ENCODE measurements at places on chromosomes 13 and 19. TPM values are rescaled to one million over a fixed set of nuclear protein-coding genes. Genes with fewer than 3 reads are reported as not detected.

CATSPERD gene
- not detected for total RNA-seq

NCAN gene
- 0.36 TPM for total RNA-seq

ZNF415 gene
- total RNA-seq = 18.1 TPM

DNA sequence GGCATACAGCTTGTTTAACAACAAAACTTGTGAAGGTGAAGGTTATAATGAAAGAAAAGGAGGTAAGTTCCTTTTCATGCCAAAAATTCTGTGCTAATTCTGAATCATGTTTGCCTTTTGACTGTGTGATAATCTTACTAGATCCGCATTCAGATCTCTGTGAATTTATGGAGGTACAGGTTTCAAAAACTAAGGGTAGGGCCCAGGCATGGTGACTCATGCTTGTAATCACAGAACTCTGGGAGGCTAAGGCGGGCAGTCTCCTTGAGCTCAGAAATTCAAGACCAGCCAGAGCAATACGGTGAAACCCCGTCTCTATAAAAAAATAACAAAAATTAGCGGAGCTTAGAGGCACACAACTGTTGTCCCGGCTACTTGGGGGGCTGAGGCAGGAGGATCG is 45.9 kb downstream of the PCDH9 start:
- H3K4me1 ChIP-seq = peaks cover 2% of the 10 kb centered on the region
- H3K27ac ChIP-seq = no peak overlapping the region
- H3K27me3 ChIP-seq = no peaks in the 10 kb centered on the region

GRCh38 chr13:59891053-59891452 is 272.7 kb downstream of the DIAPH3 start:
- no peaks in the 10 kb centered on the region for H3K27me3 ChIP-seq
- no peaks in the 10 kb centered on the region for H3K36me3 ChIP-seq
- no peak for DNase-seq
- no peak overlapping the region for H3K4me3 ChIP-seq

GRCh38 chr19:17812099-17812498 is 9.2 kb downstream of the INSL3 start:
- no peaks in the 10 kb centered on the region for H3K4me1 ChIP-seq
- H3K27ac ChIP-seq = no peak overlapping the region
- no peaks in the 10 kb centered on the region for H3K36me3 ChIP-seq
- H3K4me3 ChIP-seq = no peak overlapping the region

All from progenitor cell of endocrine pancreas (in vitro differentiated cells).